ENCODE measurements at places on chromosomes 3 and 15. TPM values are rescaled to one million over a fixed set of nuclear protein-coding genes. Genes with fewer than 3 reads are reported as not detected.

Gene EFCC1
- total RNA-seq = 3.3 TPM

Gene RTP1
- total RNA-seq = not detected

Gene C2CD4B
- total RNA-seq = 36.1 TPM

Gene MYO5C
- total RNA-seq = 19.4 TPM

Gene ASB14
- not detected for total RNA-seq

Gene TMC3
- not detected for total RNA-seq

Gene OR5H15
- total RNA-seq = not detected

Gene MAGEL2
- not detected for total RNA-seq

Gene GOLGA8Q
- total RNA-seq = 0.76 TPM

Gene ADCY5
- 0.06 TPM for total RNA-seq

Gene PIGZ
- 3.5 TPM for total RNA-seq

Gene CMTM8
- total RNA-seq = 1.6 TPM

Gene ABHD17C
- 7.5 TPM for total RNA-seq

Gene KLHL40
- not detected for total RNA-seq

Gene NTRK3
- not detected for total RNA-seq

Gene SQOR
- total RNA-seq = 104 TPM

Gene TEX55
- not detected for total RNA-seq

Gene PIF1
- total RNA-seq = 13.4 TPM

Gene MUC20
- total RNA-seq = not detected

Gene OR5K2
- total RNA-seq = not detected

Gene SAMD7
- not detected for total RNA-seq

Gene LMAN1L
- total RNA-seq = not detected

Gene CYP1A2
- not detected for total RNA-seq

Gene TTC21A
- total RNA-seq = 1.3 TPM

Gene ATP13A4
- total RNA-seq = 0.13 TPM

Gene STOML1
- total RNA-seq = 22.5 TPM

Gene BMF
- total RNA-seq = 5.3 TPM

Gene ZBED2
- total RNA-seq = not detected

Gene PCOLCE2
- total RNA-seq = 0.50 TPM

Gene ECE2
- not detected for total RNA-seq

Gene KLHL6
- 6.9 TPM for total RNA-seq

Gene FBXW12
- not detected for total RNA-seq

Gene RAD51
- total RNA-seq = 9.9 TPM

Gene ROBO2
- under 0.01 TPM for total RNA-seq

Gene CHRM5
- 0.31 TPM for total RNA-seq

Gene ENTPD3
- not detected for total RNA-seq

Gene ITGA11
- total RNA-seq = 1.6 TPM

Gene CLDN11
- total RNA-seq = 216 TPM

Gene MEX3B
- 11.1 TPM for total RNA-seq

Gene SLC6A1
- not detected for total RNA-seq

Gene CHRNA7
- total RNA-seq = 1.1 TPM

Gene LSAMP
- total RNA-seq = not detected

Gene ZNF774
- 2.3 TPM for total RNA-seq

Gene SPINK8
- not detected for total RNA-seq

Gene SMCO1
- total RNA-seq = not detected

Gene PSTPIP1
- total RNA-seq = not detected

Gene TM4SF18
- 498 TPM for total RNA-seq

Gene DNAH12
- 0.16 TPM for total RNA-seq

Gene LRRIQ4
- not detected for total RNA-seq

Gene SUSD5
- total RNA-seq = 9.3 TPM

Gene SLC6A11
- not detected for total RNA-seq

Gene RLBP1
- not detected for total RNA-seq

Gene PDCD6IP
- total RNA-seq = 148 TPM

Gene DLG1
- total RNA-seq = 21.9 TPM

Gene GOLGA6L6
- not detected for total RNA-seq

Gene REC114
- total RNA-seq = not detected

Data from bladder microvascular endothelial cell (primary cell).